Suppressor macrophage (primary cell): ENCODE measurements at places on chromosomes 1 and 21.
A peak's percentile ranks its signal among the peaks of the same experiment; 100 is the strongest.

DNA sequence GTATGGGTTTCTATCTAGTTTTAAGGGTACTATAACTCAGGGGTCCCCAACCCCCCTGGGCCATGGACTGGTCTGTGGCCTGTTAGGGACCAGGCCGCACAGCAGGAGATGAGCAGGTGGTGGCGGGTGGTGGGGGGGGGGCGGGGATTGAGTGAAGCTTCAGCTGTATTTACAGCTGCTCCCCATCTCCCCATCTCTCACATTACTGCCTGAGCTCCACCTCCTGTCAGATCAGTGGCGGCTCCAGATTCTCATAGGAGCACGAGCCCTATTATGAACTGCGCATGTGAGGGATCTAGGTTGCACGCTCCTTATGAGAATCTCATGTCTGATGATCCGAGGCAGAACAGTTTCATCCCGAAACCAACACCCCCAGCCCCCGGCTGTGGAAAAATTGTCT is 95.1 kb upstream of the SLC45A1 start:
- DNase-seq: no peak

DNA sequence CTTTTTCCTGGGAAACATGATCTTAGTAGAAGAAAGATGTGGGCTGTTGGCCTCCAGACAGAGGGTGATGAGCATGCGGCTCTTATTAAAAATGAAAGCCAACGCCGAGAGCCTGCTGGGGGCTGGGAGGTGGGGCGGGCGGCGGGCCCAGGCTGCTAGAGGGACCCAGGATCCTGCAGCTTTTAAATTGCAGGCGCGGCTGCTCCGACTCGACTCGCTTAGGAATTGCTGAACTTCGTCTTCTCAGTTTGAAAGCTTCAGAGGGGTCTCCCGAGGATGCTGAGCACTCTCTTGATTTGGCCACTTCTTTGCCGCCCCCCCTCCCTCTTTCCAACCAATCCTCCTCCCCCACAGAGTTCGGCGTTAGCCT is 1.2 kb downstream of the AGPAT3 start:
- peak; percentile 34 for DNase-seq

GRCh38 chr1:209375097-209375496 is 208.4 kb upstream of the CAMK1G start:
- DNase-seq: no peak

DNA sequence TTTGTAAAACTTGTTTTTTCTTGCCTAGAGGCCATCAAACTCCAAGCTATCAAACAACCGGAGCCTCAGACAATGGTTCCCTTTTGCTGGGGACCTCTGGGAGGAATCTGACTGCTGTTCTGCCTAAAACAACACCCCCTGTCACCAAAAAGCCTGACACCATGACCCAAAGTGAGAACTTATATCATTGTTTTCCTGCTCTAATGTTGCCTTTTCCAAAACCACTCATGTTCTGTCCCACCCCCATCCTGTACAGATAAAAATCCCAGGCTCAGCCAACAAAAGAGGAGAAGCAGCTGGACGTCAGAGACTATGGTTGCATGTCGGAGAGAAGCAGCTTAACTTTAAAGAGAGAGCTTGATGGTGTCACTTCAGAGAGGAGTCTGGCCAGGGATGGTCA is 327.2 kb upstream of the CXADR start:
- DNase-seq: no peak

DNA sequence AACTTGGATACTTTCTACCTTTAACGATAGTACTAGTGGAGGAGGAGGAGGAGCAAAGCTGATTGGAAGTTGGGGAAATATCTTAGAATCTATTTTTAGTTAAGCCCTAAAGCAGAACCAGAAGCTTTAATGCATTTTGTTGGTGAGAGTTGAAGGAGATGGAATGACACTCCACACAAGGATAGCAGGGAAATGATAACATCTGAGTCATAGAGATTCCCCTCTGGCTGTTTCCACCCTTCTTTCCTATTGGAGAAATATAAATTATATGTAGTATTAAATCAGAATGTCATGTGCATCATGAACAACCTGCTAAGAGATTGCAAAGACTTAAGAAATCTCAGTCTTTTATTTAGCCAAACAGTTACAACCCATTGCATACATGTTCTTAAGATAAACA is 1357.7 kb downstream of the NCAM2 start:
- no peak for DNase-seq

DNA sequence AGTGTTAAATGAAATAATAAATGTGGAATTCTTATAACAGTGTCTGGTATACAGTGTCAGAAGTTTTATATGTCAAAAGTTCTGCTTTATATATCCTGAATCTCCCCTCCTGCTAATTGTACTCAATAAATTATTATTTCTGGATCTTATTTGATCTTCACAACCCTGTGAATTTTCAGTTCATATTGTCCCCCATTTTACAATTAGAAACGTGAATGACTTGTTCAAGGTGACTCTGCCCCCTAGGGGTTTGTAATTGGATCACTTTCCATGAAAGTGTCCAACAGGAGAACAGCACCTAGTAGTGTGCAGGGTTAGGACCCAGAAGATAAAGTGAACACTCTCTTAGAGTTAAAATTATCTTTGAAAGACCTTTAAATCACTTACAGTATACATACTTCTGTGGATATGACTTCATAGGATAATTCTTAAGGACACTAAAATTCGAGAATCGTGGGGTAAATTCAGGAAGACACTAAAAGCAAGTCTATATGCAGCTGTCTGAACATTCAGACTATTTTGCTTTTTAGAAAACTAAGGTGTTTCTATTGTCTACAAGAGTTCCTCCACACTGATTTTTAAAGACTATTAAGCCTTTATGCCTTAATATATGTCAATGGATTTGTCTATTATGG is 4.5 kb upstream of the DDR2 start:
- peak; percentile 46 for DNase-seq

DNA sequence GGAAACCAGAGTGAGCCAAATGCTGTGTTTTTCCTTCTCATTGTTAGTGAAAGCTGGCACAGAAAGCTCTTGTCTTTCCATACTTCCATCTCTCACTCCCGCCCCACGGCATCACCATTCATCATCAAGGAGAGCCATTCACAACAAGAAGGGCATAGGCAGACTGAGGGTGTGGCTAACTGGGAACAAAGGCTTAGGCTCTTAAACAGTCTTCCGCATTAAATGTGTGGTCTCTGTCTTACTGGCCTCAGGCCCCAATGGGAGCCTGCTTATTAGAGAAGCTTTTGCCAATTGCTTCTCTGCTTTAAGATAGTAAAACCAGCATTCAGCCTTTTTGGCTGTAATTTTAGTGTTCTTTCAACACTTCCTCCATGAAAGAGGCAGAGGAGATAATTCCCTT is 51.4 kb downstream of the TNFSF18 start:
- no peak for DNase-seq

- peak; percentile 56 for DNase-seq
Measured at GRCh38 chr1:36349241-36349671, 25.8 kb upstream of the EVA1B start.

GRCh38 chr1:36128126-36128904 is 3.3 kb upstream of the COL8A2 start:
- DNase-seq: no peak

GRCh38 chr21:28256420-28256831 is 736.3 kb downstream of the LTN1 start:
- no peak for DNase-seq

DNA sequence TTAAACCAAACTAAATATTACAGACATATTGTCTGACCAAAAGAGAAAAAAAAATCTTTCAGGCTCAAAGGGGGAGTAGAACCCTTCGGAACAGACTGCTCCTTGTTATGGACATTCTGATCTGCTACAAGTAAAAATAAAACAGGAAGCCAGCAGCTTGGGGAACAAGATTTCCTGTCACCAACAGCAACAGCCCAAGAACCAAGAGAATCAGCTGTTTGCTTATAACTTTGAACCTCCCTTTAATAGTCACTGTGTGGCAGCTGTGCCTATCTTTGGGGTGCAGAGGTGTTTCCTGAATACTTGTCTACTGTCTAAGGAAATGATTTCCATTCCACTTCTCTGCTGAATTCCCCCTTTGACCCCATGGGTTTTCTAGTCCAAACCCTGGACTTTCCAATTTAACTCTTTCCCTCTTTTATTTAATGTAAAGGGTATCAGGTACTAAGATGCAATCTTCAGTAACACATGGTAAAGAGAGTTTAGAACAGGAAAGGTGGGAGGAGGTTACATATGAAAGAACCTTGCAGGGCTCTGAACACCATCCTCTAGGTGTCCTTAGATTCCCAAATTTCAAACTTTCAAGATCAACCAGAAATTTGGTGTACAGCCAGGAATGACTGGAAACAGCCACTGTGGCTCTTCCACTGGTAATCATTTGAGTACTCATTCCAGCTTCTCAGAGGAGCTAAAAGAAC is 38.6 kb downstream of the GPR3 start:
- peak; percentile 82 for DNase-seq

- DNase-seq: no peak
Measured at GRCh38 chr1:227437495-227438008, 119.3 kb upstream of the CDC42BPA start.

DNA sequence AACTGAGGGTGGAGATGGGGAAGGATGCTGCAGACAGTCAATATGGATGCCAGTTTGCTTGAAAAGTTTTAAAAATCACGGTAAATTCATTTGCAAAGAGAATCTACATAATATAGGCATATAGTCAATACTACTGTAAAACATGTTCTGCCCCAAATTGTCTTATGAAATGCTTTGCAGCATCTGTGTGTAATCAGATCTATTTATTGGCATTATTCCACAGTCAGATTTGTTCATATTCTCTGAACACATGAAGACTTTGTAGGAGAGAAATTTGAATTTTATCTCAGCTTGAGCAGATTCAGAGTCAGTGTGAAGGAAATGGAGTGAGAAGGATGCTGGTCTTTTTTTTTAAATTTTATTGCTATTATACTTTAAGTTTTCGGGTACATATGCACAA is 88.5 kb downstream of the PLPPR4 start:
- no peak for DNase-seq

- no peak for DNase-seq
Measured at GRCh38 chr1:82399093-82399492, 598.4 kb downstream of the ADGRL2 start.

DNA sequence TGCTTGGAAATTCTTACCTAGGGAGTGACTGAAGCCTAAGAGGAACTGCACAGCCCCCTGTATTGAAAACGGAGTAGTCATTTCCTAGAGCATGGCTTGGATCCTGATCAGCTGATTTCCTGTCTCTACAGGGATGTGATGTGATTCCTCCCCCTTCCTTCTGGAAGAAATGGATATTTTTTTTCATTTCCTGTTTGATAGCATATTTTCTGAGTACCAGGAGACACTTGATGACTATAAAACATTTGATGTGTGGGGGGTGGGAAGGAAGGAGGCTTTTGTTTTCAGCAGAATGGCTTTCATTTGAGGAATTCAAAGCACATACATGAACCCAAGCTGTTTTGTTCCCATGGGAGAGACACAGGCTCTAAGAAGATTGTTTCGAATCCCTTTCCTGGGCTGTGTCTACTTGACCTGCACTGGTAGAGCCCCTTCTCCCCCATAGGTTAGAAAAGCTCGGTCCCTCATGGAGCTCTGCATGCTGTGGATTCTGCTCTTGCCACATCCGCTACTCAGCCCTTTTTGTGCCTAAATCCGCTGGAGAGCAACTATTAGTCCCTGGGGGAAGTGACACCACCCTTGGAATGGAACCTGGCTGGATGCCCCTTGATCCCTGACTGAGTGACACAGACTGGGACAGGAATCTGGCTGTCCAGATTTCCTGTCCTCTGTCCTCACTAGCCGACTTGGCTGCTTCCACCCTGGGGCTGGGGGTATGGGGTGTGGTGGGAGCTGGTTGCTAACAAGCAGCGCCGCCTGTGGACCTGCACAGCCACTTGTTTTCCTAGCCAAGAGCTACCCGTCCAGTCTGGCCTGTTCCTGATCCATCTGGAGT is 71.8 kb upstream of the MACF1 start:
- peak; percentile 21 for DNase-seq

DNA sequence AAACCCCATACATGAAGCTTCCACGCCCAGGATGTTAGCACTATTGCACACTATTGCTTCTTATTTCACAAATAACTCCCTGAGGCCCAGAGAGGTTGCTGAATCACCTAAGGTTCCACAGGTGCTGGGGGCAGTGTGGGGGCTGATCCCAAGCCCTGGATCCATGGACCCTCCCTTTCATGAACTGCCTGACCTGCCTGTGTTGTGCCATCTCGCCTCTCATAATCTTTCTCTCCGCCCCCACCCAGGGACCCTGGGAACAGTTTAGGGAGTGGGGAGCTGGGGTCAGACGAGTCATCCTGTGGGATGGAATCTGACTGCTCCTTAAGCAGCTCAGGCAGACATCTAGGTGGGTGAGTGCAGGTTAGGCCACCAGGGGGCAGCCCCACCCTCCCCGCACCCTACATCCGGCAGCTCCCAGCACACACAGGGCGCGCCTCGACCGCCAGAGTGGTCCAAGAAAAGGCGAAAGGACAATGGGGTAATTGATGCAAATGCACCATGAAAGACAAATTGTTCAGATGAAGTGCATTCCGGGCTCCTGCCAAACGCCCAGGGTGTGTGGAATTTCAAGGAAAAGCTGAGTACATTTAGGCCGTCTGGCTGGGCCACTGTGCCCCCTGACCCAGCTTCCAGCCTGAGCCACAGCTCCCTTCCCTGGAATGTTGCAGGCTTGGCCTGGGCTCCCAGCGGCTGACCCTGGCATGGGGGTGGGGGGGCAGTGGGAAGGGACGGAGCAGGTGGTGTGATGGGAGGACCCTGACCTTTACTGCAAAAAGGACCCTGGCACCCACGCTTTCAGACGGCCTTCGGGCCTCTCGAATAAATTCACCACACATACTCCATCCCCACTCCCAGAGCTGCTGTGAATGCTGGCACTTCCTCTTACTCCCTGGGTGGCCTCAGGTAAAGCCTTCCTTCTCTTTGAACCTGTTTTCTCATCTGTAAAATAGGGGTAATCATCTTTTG is 20.8 kb downstream of the PHLDA3 start:
- peak; percentile 72 for DNase-seq
